Ascending aorta (tissue), 2 donors: ENCODE measurements at places on chromosomes 4 and X.

DNA sequence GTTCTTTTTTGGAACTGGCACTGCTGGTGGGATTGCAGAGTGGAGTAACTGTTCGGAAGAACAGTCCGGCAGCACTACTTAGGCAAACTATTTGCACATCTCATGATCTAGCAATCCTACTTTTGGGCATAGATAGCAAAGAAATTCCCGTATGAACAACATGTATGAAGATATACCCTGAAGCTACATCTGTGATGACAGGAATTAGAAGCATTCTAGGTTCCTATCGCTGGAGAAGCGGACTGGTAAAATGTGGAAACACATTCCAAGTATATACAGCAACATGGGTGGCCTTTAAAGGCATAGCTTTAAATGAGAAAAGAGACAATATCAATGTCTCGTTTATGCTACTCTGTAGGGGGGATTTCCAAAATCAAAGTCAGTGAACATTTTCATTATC is 3.1 kb downstream of the DCAF16 start:
- no peak for DNase-seq

DNA sequence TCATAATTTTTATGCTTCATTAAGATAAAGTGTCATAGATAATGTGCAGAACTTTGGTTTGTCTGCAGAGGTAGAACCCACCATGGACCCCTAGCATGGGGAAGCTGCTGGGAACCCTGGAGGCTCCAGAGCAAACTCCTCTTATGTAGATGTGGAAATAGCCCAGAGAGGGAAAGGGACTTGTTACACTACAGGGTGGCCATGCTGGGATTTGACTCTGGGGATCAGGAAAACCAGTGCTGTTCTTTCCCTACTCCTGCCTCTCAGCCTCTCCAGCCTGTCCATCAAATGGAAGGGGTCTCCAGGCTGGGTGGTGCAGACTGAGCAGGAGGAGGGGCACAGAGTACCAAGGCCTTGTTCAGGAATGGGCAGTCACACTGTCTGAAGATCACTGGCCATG is 54.2 kb downstream of the MSX1 start:
- no peak for DNase-seq

DNA sequence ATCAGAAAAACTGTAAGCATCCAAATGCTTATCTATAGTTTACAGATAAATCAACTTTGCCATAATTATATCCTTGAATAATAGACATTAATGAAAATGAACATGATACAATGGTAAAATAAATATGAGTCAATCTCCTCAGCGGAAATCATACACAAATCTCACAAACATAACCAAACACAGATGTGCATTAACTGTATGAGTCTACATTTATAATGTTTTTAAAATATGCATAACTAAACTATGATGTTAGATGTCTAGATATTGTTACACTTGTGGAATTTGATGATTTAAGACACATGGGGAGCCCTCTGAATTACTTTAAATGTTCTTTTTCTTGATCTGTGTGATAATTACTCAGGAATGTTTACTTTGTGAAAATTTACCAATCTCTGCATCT is 951.2 kb downstream of the TECRL start:
- no peak for DNase-seq

DNA sequence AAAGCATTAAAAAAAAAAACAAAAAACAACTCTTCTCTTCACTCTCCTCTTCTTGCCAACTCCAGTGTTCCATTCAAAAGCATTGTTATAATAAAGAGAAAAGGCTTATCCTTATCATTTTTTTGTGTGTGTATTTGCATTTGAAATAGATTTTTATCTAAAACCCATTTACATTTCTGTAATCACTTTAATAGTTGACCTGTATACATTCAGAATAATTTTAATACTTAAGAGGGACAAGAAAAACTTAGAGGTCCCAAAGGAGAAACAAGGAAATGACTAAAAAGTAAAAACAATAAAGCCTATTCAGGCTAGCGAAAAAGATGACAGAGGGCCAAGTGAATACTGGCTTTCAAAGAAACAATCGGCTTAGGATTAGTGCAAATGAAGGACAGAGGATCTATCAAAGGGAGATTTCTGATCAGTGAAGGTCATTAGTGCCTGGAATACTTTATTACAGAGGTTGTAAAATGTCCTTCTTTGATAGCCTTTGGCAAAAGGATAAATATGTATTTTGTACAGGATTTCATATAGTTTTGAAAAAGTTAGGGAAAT is 808.3 kb downstream of the RPA4 start:
- DNase-seq = no peak

GRCh38 chrX:94850811-94851210 is 1176.8 kb downstream of the FAM133A start:
- no peak for DNase-seq
